Osteocyte (in vitro differentiated cells): ENCODE measurements at places on chromosomes 7 and 10.

DNA sequence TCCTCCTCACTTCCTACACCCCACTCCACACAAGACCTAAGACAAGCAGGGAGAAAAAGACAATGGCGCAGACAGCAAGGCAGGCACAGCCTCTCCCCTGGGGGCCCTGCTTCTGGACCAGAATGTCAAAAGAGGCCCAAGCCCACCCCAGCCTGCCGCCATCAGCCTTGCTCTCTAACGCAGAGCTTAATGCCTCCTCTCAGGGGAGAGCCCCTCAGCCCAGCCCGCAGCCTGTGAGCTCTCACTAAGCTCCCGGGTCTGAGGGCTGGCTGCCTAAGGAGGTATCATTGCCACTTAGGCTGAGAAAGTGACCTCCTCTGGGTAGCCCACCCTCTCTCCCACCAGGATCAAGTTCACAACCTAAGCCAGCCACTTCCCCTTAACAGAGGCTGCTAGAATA lies 16.7 kb downstream of the SLIT1 start:
- DNase-seq: no peak

DNA sequence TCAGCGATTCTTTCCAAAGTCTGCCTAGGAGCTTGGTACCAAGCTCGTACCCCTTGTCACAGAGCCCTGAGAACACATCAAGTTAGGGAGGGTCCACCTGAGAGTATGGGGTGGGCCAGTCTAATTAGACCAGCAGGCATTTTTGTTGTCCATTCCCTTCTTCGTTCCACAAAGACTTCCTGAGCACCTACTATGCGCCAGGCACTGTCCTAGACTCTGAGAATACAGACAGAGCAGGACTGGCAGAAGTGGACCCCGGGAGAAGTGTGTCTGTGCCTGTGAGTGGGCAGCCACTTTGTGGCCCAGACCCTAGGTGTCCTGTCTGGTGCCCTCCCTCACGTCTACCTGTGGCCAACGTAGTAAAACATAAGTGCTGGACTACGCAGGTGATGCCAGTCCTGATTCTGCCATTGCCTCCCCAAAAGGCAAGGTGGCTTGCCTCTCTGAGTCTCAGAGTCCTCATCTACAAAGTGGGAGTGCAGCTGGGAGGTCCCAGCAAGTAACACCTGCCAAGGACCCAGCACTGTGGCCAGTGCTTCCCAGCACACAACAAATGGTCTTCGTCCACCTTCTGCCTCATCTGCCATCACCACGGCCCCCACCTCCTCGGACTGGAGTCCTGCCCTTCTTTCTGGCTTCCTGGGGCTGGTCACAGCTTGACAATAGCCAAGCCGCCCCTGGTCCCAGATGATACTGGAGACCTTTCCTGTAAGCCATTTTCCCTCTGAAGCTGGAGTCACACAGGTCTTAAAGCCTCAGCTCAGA lies 54.3 kb upstream of the DUSP5 start:
- DNase-seq: no peak

GRCh38 chr7:25031432-25031831 lies 51.5 kb upstream of the OSBPL3 start:
- no peak for DNase-seq

GRCh38 chr10:17873946-17874345 lies 64.8 kb downstream of the MRC1 start:
- no peak for DNase-seq

GRCh38 chr10:85458324-85458723 lies 908.3 kb downstream of the GRID1 start:
- no peak for DNase-seq

GRCh38 chr10:110989016-110989415 lies 69.6 kb downstream of the SHOC2 start:
- no peak for DNase-seq
